Prostate gland (tissue), 2 donors: ENCODE measurements at places on chromosomes 2 and 18. TPM values are rescaled to one million over a fixed set of nuclear protein-coding genes. Genes with fewer than 3 reads are reported as not detected.

UGT1A5 gene
- total RNA-seq: 0.41 TPM

ARHGAP25 gene
- 5.0 TPM for total RNA-seq

GCG gene
- 1.6 TPM for total RNA-seq

SAG gene
- total RNA-seq: not detected

- H3K4me1 ChIP-seq: no peaks in the 10 kb centered on the region
- no peak overlapping the region for H3K4me3 ChIP-seq
- H3K27ac ChIP-seq: no peak overlapping the region
Measured at GRCh38 chr18:58162127-58162526, 118.1 kb downstream of the NEDD4L start.

DNA sequence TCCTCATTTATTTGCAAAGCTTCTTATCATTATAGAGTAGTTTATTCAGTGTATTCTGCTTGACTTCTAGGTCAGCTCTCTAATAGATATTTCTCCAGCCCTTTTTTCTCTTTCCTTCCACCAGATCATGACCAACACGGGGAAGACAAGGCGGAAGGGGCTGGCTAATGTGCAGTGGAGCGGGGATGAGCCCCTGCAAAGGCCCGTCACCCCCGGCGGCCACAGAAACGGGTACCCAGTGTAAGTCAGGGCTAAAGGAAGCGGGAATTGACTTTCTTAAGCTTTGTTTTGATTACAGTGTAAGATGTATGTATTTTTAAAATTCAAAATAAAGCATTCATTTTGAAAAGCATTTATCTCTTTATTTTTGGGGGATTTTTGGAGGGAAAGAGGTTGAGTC is 50.7 kb upstream of the B3GNT7 start:
- H3K27me3 ChIP-seq: no peaks in the 10 kb centered on the region
- DNase-seq: no peak
- no peak overlapping the region for H3K27ac ChIP-seq
- H3K36me3 ChIP-seq: no peaks in the 10 kb centered on the region

- no peaks in the 10 kb centered on the region for H3K4me1 ChIP-seq
- H3K27me3 ChIP-seq: no peaks in the 10 kb centered on the region
- no peak overlapping the region for H3K4me3 ChIP-seq
- no peaks in the 10 kb centered on the region for H3K36me3 ChIP-seq
- DNase-seq: no peak
- H3K27ac ChIP-seq: no peak overlapping the region
Measured at GRCh38 chr2:195479407-195479806, 177.6 kb upstream of the SLC39A10 start.

DNA sequence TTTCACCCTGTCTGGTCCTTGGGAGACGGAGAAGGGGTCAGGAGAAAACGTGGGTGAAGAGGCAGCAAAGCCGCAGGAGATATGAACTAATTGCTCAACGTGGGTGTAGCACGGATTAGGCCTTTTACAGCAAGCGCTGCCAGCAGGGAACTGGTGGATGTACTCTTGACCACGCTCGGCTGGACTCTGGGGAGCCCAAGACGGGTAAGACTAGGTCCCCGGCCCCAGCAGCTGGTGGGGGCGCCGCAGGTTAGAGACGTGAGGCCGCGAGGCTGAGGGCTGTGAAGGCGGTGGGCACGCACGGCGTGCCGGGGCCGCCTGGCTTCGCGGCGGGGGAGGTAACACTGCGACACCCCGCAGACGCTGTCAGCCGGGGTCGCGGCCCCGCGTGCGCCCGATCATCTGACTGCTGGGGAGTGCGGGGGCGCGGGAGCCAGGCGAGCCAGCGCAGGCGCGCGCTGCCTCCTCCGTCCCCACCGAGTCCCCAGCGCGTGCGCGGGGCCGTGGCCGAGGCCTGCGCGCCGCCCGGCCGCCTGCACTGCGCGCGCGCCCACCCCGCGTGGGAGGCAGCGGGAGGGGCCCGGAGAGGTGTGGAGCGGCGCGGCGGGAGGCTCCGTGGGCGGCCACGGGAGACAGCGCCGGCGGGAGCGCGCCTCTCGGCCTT is at the start of gene CLIP4:
TSS of gene CLIP4 (plus strand) at position 470 of the 664 bp plus-strand sequence. CDS start 5,974 bp downstream, outside the sequence.
- peak within 1 kb of the TSS; percentile 76 for H3K4me3 ChIP-seq
- peak; percentile 27 for DNase-seq
- no peaks in the 10 kb centered on the region for H3K27me3 ChIP-seq
- H3K27ac ChIP-seq: peak within 1 kb of the TSS; percentile 80
- no peaks in the 10 kb centered on the region for H3K36me3 ChIP-seq

DNA sequence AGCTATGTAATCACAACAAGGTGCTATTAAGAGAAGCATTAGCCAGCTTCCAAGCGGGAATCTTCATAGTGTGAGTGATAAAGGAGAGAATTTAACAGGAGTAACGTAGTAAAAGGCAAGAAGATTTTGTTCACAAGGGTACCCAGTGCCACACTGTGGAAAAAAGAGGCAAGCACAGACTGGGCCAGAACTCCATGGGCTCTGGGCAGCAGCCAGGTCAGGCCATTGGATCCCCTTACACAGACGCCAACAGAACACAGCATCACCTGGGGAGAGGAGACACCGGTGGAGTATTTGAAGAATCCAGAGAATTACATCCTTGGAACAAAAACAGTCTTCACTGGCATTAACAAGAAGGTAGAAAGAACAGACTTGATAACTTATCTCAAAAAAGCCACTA is 21.2 kb downstream of the AMER3 start:
- H3K4me1 ChIP-seq: no peaks in the 10 kb centered on the region
- no peaks in the 10 kb centered on the region for H3K27me3 ChIP-seq
- H3K36me3 ChIP-seq: no peaks in the 10 kb centered on the region
- no peak overlapping the region for H3K27ac ChIP-seq

GRCh38 chr2:3712424-3712823 is 9.0 kb downstream of the DCDC2C start:
- no peak for DNase-seq
- no peak overlapping the region for H3K4me3 ChIP-seq
- no peaks in the 10 kb centered on the region for H3K27me3 ChIP-seq
- no peak overlapping the region for H3K27ac ChIP-seq
- H3K36me3 ChIP-seq: no peaks in the 10 kb centered on the region

DNA sequence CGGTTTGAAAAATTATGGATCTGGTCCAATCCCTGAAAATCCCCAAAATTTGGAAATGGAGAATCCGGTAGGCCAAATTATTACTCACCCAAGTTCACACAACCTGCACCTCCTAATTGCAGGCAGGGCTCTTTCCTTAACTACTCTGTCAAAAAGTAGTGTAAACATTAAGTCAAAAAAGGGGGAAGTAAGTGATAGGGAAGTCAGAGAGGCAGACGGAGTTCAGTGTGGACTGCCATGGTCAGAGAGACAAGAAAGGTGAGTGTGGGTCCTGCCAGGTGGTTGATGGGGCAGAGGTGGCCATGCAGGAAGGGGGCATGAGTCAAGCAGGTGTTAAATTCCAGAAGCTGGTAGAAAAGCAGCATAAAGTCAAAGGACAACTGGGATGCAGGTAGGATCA is 104.7 kb upstream of the STPG4 start:
- no peak for DNase-seq
- H3K27me3 ChIP-seq: no peaks in the 10 kb centered on the region
- H3K4me3 ChIP-seq: no peak overlapping the region
- H3K27ac ChIP-seq: no peak overlapping the region

DNA sequence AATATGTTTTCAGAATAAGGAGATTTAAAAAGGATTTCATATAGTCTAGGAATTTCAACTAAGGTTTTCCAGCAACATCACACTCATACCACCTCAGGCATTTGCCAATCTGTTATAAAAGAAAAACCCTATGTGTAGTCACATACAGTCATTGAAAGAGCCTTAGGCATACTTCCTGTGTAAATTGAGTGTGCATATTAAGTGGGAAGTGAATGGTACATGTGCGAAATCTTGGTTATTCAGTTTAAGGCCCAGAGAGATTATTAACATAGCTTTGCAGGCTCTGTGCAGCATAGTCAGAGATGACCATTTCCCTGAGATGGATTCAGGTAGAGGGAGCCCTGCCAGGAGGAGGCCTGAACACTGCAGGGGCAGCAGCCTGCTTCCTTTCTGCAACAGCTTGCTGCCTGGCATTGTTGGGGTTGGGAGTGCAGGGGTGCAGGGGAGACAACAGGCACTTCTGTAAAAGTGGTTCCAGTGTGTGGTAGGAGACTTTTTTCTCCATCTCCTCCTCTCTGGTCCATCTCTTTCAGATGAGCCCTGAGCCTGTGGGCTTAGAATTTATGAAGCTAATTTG is 100.1 kb upstream of the OSR1 start:
- H3K36me3 ChIP-seq: no peaks in the 10 kb centered on the region
- H3K27me3 ChIP-seq: no peaks in the 10 kb centered on the region
- no peak for DNase-seq
- no peak overlapping the region for H3K4me3 ChIP-seq

DNA sequence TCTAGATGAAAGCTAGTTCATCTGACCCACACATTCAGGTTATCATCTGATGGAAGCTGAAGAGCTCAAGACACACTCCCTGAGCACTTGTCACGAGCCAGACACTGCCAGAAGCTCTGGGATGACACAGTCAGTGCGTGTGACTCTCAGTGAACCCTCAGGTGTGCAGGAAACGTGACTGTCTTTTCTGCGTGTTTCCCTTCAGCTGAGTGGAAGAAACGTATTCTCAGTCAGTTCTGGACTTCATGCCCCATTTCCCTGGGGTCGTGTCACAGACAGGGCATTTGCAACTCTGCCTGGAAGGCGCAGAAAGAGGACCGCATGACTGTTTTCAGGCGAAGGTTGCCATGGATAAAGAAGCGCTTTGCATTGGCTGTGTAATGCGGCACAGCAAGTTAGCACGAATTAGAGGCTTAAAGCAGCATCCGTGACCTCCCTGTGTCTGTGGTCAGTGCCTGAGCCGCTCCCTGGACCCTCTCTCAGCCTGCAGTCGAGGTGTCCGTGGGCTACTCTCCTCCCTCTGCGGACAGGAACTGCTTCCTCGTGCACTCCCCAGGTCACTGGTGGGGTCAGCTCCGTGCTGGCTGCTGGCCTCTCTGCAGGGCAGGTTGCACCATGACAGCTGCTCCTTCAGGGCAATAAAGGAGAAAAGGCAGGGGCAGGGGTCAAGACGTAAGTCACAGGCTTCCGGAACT is 3.3 kb upstream of the ALLC start:
- H3K27me3 ChIP-seq: no peaks in the 10 kb centered on the region
- no peak overlapping the region for H3K27ac ChIP-seq
- H3K36me3 ChIP-seq: no peaks in the 10 kb centered on the region
- H3K4me3 ChIP-seq: no peak overlapping the region
- H3K4me1 ChIP-seq: no peaks in the 10 kb centered on the region

DNA sequence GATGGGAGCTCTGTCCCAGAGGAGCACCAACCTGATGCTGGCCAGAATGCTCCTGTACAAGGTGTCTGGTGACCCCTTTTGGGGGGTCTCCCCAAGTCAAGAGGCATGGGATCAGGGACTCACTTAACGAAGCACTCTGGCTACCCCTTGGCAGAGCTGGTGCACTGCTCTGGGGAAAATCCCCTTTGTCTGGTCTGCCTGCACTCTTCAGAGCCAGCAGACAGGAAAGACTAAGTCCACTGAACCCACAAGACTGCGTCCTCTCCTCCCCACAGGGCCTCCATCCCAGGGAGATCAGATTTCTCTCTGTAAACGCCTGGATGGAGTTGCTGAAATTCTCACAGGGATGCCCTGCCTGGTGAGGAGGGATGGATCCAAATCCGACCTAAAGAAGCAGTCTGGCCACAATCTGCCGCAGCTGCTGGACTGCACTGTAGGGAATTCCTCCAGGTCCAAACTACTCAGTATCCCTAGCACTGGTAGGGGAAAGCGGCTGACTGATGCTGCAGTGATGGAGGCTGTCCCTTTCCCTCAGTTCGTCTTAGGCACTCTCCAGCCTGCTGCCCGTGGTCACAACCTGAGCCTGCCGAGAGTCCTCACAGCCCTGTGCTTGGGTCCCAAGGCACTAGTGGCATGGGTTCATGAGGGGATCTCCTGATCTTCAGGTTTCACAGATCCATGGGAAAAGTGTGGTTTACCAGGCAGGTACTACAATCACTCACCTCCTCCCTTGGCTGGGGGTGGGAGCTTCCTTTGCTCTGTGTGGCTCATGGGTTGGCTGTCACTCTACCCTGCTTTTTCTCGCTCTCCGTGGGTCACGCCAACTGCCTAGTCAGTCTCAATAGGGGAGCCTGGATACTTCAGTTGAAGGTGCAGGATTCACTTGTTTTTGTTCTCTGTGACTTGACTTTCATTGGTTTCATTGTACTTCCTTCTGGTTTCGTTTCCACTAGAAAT is 98.6 kb downstream of the SLC4A10 start:
- no peak overlapping the region for H3K4me3 ChIP-seq
- H3K36me3 ChIP-seq: no peaks in the 10 kb centered on the region
- H3K27ac ChIP-seq: no peak overlapping the region

GRCh38 chr2:185734658-185735057 is 3.9 kb upstream of the FSIP2 start:
- no peaks in the 10 kb centered on the region for H3K27me3 ChIP-seq
- no peak overlapping the region for H3K27ac ChIP-seq
- H3K4me1 ChIP-seq: no peaks in the 10 kb centered on the region
- no peak for DNase-seq

DNA sequence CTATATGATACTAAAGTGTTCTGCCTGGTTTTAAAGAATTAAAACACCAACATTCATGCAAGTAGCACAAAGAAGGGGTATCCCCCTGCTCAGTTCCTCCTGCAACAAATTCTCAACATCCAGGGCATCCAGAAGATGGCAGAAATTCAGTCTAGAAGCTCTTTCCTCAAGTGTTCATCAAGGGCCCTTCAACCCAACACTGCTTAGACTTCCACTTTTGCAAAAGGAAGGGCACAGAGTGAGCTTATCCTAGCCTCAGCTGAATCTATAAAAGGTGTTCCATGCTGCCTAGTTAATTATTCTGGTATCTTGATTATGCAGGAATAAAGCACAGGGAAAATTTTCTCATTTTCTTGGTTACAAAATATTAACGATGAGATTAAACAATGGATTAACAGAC is 275.8 kb upstream of the CRIM1 start:
- H3K4me1 ChIP-seq: no peaks in the 10 kb centered on the region
- H3K27ac ChIP-seq: no peak overlapping the region
- no peak overlapping the region for H3K4me3 ChIP-seq
- H3K27me3 ChIP-seq: no peaks in the 10 kb centered on the region
- H3K36me3 ChIP-seq: no peaks in the 10 kb centered on the region

DNA sequence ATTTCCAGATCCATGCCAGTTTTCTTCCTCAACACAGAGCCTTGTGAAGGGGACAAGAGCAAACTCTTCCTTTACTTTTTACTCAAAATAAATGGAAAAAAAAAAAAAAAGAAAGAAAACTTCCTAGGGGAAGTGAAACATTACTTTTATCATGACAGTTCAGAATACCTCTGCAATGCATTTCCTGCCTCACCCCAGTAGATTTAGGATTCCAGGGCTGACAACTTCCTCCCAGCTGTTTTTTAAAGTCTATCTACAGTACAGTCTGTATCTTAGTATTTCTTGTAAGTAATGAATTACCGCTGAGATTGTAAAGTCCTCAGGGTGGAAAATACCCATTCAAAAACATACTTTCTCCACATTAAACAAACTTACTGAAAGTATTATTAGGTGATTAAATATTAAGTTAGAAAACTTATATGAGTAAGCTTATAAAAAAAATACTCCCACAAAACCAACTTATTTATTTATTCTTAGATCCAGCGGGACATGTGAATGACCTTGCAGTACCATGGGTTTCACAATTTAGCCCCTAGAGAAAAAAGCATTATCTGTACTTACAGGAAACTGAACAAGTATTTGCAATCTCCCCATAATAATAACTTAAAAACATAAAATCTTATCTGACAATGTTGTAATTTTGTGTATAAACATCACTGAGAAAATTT is 117.7 kb downstream of the RBMS1 start:
- no peak for DNase-seq
- H3K27ac ChIP-seq: no peak overlapping the region
- H3K4me1 ChIP-seq: no peaks in the 10 kb centered on the region
- H3K4me3 ChIP-seq: no peak overlapping the region
- no peaks in the 10 kb centered on the region for H3K36me3 ChIP-seq
